ENCODE measurements at places on chromosomes 3 and 15. TPM values are rescaled to one million over a fixed set of nuclear protein-coding genes. Genes with fewer than 3 reads are reported as not detected.

ADAMTS7 gene
- 7.8 TPM for total RNA-seq

RAB8B gene
- total RNA-seq = 54.8 TPM

MYRIP gene
- 1.0 TPM for total RNA-seq

- no peak for DNase-seq
These were observed 169.7 kb downstream of the RSRC1 start for GRCh38 chr3:158279609-158280008.

- DNase-seq = no peak
These were observed 123.4 kb downstream of the ATP10A start for GRCh38 chr15:25739687-25740121.

GRCh38 chr3:15452156-15452555, 24.8 kb downstream of the EAF1 start:
- DNase-seq = no peak

DNA sequence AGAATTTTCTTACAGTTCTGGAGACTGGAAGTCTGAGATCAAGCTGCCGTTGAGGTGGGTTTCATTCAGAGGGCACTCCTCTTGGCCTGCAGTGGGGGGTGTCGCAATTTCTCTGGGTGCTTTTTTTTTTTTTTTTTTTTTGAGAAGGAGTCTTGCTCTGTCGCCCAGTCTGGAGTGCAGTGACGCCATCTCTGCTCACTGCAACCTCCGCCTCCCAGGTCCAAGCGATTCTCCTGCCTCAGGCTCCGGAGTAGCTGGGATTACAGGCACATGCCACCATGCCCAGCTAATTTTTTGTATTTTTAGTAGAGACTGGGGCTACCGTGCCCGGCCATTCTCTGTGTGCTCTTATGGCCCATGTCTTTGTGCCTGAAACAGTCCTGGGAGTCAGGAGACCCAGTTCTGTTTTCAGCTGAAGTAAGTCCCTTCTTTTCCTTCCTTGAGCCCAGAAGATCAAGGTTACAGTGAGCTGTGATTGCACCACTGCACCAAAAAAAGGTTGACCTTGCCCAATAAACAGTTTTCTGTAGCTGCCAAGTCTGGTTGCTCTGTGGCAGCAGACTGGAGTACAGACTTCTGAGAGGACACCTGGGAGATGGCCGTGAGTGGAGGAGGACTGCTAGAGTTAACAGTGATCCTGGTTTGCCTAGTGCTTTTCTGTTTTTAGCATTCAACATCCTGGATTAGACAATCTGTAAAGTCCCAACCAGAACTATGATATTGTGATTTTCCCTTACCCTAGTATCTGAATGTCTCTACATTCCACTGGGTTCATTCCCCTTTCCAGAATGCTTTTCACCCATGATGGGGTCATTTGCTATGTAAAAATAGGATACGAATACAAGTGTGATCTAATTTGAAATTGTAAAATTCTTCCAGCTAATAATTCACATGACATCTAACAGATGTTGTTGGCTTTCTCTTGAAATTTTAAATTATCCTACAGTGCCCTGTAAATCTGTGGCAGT, 76.6 kb upstream of the RNF7 start:
- DNase-seq = no peak

DNA sequence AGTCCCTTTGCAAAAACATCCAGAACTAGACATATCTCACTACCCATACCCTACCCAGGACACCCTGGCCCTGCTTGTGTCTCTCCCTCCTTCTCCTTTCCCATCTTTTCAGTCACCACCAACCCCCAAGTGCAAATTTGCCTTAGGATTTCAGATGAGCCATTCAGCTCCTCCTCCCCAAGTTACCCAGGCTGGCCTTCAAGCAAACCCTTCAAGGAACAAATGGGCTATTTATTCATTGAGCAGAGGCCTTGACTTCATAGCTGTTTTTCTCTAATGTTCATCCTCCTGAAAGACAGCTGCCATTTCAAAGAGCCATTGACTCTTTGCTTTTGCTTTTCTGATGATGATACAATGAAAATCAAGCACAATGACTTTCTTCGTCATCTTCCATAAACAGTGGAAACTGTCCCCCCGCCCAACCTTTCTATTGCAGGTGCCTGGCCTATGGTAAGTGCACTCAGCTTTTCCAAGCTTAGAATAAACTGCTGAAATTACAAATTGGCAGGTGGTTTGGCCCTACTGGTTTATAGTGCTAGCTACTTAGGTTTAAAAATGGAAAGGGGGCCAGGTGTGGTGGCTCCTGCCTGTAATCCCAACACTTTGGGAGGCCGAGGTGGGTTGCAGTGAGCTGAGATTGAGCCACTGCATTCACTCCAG, 26.1 kb upstream of the KLHL6 start:
- no peak for DNase-seq

DNA sequence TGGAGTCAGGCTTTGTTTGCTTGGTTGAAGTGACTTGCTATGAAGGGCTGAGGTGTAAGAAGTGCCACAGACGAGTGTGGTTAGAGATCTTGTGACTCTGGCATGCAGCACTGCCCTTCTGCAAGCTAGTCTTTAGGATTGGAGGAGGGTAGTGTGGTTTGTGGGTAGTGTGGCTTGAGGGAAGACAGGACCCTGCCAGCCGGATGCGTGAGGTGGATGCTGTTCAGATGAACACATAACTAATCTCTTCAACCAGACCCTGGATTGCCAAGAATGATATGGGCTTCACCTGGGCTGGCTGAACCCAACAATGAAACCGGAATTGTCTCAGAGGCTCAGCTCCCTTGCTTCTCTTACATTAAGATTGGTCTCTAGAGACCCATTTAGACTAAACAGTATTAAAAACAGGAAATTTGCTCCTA, 32.7 kb downstream of the STARD9 start:
- DNase-seq = no peak

All from omental fat pad (tissue), 4 donors.